Colonic mucosa (tissue), 4 donors: ENCODE measurements at places on chromosomes 1 and 21. TPM values are rescaled to one million over a fixed set of nuclear protein-coding genes. Genes with fewer than 3 reads are reported as not detected.

Gene TSSK3
- 0.99 TPM for total RNA-seq

Gene OR2M3
- not detected for total RNA-seq

DNA sequence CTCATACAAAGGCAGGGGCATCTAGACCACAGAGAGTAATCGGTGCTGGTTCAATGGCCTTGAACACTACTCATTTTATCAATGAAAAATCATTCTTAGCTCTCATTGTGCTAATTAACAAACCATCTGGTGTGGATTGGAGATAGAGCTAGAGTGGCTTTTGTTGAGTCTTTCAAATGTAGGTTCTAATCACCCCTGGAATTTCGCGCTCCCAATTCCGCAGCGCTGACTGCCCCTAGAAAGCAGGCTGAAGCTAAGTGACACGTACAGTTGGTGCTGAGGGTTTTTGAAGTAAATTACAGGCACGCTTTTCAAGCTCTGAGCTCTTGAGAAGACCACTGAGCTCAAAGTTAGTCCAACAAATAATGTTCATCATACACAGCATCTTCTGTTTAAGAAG, 31.2 kb upstream of the CA6 start:
- DNase-seq: no peak

DNA sequence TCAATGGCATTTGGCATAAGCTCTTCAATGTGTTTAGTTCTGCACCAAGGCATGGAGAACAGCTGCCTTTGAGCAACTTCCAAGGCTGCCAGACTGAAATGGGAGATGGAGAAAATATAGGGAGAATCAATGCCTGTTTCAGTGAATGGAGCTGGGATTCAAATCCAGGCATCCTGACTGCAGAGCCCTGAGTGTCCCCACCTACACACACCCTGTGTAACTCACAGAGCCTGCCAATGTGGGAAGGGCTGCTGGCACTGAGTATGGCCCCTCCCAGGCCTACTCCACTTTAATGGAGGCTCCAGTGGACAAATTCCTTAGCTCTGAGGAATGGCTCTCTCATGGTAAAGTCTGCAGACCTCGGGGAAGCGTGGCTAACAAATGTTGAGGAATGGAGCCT, 145.6 kb upstream of the TNR start:
- DNase-seq: no peak

- DNase-seq: no peak
Observed at GRCh38 chr1:160685266-160685665, 26.4 kb downstream of the CD48 start.
